ENCODE measurements at places on chromosomes 7 and 10. TPM values are rescaled to one million over a fixed set of nuclear protein-coding genes. Genes with fewer than 3 reads are reported as not detected.
A peak's percentile ranks its signal among the peaks of the same experiment; 100 is the strongest.

GRCh38 chr7:18356191-18356645 lies 139.3 kb upstream of the HDAC9 start:
- no peak for DNase-seq

SGCE gene
- total RNA-seq, result 62.1 TPM

DNA sequence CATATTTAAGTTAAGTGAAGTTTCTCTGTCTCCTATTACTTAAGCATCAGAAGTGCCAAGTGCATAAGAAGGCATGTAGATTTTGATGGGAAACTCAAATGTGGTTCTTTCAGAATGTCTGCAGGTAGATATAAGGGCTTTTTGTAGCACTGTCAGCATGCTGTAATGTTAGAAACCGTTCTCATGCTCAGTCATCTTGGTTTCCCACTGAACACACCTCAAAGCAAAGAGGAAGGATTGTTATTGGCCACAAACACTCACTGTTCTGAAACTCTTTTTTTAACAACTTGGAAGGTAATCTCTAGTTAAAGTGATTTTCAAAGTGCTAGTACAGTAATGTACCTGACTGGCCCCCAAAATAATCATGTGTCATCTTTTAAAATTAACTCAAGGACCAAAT lies 126.0 kb downstream of the AASS start:
- DNase-seq, result no peak

KIAA1549 gene
- total RNA-seq, result 0.60 TPM

GRCh38 chr7:362402-363096 lies 72.6 kb downstream of the FOXL3 start:
- DNase-seq, result peak; percentile 39

- no peak for DNase-seq
Observed at GRCh38 chr10:123769647-123770046, 103.5 kb downstream of the GPR26 start.

- peak; percentile 49 for DNase-seq
Observed at GRCh38 chr10:112782200-112782907, 167.7 kb upstream of the TCF7L2 start.

- DNase-seq, result peak; percentile 42
Observed at GRCh38 chr10:93376372-93377293, 105.5 kb downstream of the MYOF start.

Data from transverse colon (tissue), 4 donors.